Activated CD4-positive, alpha-beta T cell treated with anti-CD3 and anti-CD28 coated beads, Interleukin-10, Interleukin-2, amounts not matched to agents 100 ng/mL and 50 ng/mL, durations not matched to agents 16 hours and 8 hours (primary cell): ENCODE measurements at places on chromosomes 7 and 10.

GRCh38 chr10:31477584-31477983 is 158.6 kb downstream of the ZEB1 start:
- no peak for DNase-seq

DNA sequence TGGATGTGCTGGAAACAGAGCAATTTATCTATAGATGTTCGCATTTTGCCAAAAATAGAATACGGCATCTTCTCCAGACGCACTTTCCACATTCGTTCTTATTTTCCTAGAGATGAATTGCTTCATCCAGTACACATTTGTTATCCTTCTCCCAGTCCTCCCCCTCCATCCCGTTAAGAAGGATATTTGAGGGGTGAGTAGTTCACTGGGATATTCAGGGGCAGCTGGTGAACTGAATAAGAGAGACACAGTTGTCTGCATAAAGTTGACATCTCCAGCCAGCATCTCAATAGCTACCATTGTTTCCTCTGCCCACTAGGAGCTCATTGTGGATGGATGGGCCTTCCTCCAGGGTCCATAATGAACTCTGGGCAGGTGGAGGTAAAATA is 456.8 kb upstream of the NRP1 start:
- no peak for DNase-seq

DNA sequence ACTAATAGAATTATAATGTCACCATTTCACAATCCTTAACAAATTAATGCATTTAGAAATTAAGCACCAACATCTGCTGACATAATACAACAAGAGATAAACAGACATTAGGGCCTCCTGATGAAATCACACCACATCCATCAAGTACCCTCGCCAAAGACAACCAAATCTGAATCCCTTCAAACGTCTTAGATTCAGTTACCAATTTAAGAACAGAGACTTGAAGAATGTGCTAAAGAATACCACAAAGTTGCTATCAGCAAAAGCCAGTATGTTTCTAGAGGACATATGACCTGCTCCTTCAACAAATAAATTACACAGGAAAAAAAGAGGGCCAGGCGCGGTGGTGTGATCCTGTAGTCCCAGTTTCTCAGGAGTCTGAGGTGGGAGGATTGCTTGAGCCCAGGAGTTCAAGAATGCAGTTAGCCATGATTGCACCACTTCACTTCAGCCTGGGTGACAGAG is 144.5 kb downstream of the REEP3 start:
- no peak for DNase-seq

- DNase-seq = peak; percentile 35
Observed at GRCh38 chr7:37825038-37825437, 23.4 kb upstream of the NME8 start.

GRCh38 chr10:95416973-95417372 is 126.2 kb upstream of the PDLIM1 start:
- DNase-seq = no peak

GRCh38 chr10:119309423-119309770 is 102.0 kb downstream of the GRK5 start:
- DNase-seq = no peak

- no peak for DNase-seq
Observed at GRCh38 chr7:140619176-140619575, 21.4 kb downstream of the DENND2A start.

DNA sequence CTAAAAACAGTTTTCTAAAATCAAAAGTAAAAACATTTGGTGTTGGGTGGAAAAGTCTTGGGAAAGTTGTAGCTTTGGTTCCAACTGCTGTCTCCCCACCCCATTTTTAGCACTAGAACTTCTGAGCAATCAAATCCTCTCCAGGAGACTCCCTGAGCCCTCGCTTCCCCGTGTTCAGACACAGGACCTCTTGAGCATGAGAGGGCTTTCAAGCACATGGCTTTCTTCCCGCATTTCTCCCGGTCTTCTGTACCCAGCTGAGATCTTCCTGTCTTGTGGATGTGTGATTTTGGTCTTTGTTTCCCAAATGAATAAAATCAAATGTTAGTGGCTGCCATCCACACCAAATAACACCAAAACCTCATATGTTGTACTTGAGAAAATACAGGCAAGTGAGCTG is 5.0 kb downstream of the CXCL12 start:
- no peak for DNase-seq

DNA sequence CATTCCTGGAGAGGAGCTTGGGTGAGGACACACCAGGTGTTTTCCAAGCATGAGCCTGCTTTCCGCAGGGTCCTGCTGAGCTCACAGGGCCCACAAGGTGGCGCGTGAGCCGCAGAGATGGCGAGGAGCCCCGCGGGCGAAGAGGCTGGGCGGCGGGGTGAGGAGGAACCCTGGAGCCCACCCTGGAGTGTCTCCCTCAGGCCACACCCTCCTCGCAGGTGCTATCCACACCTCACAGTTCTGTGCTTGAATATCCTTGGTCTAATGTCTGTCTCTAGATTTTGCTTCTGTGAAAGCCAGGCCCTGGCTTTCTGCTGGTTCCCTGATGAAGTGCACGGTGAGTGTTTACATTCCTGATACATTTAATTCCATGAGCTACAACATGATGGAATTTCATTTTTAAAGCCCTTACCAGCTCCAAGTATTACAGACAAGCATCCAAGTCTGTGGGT is 433.6 kb downstream of the ACTR3B start:
- peak; percentile 21 for DNase-seq

DNA sequence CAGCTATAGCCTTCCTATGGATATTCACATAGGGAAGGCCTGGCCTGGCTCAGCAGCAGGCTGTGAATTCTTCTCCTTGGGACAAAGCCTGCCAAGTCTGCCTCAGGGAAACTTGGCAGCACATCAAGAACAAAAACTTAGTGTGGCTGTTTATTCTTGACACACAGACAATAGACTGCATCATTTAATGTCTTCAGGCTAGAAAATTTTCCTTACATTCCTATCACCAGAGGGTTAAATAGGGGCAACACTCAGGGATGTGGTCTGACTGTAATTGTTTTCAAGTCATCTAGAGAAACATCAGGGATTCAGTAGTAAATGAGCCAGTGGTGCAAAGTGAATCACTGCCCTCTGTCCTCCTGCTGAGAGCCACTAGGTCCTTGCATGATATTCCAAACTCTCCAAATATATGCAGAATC is 137.3 kb downstream of the SEMA3C start:
- DNase-seq = no peak

DNA sequence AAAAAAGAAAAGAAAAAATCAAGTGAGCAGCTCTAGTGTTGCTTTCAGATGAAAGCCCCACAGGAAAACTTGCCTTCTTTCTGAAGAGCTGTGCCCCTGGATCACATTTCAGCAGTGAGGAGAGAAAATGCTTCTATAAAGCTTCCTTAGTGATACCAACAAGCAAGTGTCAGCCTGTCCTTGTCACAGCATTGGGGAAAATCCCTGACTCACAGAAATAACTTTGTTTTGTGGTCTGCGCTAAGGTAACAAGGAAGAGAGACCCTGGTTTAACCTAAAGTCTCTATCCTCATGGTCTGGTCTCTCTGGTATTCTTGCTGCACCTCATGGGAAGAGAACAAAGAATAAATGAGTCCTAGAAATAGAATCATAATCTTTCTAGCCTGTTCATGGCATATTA is 885.2 kb upstream of the SORCS1 start:
- DNase-seq = no peak

- peak; percentile 42 for DNase-seq
Observed at GRCh38 chr7:139626817-139627216, 103.3 kb downstream of the CLEC2L start.

- DNase-seq = no peak
Observed at GRCh38 chr7:75711656-75712514, 26.9 kb downstream of the HIP1 start.

GRCh38 chr7:155495440-155496248 is 37.7 kb downstream of the EN2 start:
- DNase-seq = no peak

DNA sequence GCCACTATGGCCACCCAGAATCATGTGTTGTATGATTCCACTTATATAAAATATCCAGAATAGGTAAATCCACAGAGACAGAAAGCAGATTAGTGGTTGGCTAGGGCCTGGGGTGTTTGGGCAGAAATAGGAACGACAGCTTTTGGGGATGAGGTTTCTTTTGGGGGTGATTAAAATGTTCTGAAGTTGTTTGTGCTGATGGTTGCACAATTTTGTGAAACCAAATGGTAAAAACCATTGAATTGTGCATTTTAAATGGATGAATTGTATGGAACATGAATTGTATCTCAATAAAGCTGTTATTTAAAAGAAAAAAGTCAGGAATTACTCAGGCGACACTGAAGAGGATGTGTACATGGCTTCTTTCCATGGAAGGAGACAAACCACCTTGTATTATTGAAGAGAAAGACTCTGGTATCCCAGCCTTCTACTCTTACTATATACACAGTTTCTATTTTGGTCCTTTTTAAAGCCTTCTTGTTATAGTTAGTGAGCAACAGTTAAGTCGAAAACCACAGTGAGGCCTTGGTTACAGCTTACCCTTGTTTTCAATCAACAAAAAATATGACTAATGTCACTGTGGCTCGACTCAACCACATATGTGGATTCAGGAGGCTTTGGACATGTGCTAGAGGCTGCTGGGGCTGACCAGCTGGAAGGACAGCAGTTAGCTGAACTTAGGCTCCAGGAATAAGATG is 57.1 kb upstream of the KMT2E start:
- peak; percentile 91 for DNase-seq

- no peak for DNase-seq
Observed at GRCh38 chr10:77011874-77012811, 625.5 kb downstream of the KCNMA1 start.

GRCh38 chr10:60937784-60938654 is 6.0 kb downstream of the RHOBTB1 start:
- DNase-seq = no peak

DNA sequence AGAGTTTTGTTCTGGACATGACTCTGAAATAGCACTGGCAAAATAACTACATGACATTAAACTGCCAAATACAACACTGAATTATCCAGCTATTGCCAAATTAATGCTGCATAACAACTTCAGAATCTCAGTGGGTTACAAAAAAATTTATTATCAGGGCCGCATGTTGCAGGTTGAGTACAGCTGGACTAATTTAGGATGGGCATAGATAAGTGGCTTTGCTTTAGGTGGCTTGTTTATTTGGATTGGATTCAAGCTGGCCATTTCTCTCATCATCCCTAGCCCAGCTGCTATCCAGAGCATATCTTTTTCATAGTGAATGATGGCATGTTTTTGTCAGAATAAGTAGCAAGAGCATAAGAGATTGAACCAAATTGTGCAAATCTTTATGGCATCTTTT is 1277.1 kb downstream of the REEP3 start:
- no peak for DNase-seq

GRCh38 chr7:68009716-68010115 is 1013.1 kb downstream of the TYW1 start:
- DNase-seq = no peak

DNA sequence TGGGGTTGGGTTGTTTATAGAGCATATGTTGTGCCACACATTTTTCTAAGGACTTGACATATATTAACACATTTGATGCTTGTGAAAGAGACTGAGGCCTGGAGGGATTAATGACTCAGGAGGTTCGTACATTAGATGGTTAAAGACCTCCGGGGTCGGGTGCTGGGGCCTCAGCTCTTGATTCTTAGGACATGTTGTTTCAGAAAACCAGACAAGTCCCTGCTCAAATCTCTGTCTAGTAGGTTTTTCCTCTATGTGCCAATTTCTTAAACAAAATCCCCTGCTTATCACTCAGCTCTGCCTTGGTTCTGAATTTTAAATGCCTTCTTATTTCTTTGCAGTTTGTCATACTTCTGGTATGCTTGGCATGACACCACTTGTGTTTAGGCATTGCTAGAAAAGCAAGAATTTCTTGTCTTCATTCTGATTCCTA is 5.8 kb downstream of the UPP1 start:
- no peak for DNase-seq

- DNase-seq = no peak
Observed at GRCh38 chr7:28474640-28475039, 62.3 kb downstream of the CREB5 start.

GRCh38 chr7:101945034-101945758 is 127.8 kb downstream of the CUX1 start:
- no peak for DNase-seq

DNA sequence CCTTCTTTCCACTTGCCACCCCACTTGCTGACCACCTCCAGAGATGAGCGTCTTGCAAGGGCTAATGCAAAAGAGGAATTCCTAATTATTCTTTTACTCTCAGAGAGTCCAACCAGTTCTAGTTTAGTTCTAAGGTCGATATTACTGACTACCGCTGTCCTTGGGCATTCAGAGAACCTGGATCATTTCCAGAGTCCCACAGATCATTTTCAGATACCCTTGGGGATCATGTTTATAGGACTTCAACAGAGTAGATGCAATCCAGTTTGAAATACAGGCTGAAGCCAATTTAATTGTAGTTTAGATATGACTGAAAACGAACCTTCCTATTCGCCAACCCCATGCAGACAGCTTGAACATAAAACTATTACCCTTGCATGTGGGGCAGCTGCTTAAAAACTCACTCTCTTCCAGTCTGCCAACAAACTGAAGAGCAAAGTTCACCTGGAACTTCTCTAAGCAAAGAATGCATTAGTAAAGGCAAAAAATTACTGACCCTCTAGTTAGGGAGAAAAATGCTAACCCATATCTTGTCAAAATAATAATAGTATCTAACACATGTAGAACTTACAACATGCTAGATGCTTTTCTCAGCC is 22.4 kb downstream of the CFAP69 start:
- DNase-seq = no peak

DNA sequence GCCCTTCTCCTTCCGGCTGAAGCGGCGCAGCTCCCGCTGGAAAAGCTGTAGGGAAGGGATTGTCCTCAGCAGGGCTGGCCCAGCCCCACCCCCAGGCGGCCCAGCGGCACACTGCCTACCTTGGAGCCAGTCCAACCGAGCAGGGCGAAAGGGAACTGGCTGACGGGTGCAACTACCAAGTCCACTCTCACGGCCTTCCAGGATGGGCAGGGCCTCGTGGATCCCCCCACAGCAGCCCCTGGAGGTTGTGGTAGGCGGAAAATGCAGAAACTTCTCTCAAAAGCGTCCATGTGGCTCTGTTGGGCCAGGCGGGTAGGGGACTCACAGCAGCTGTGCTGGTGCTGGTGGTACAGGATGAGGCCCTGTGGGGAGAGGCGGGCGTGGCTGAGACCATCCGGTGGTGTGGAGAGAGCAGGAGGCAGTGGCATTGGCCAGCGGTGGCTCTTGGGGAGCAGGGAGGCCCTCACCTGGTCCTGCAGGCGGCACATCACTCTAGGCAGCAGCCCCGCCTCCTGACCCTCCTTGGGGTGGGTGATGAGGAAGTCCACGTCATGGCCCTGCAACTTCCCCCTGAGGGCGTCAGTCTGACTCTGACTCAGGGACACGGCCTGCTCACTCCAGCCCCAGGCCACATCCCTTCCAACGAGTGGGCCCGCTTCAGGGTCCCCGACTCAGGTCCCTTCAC is 8.4 kb upstream of the PGAM2 start:
- peak; percentile 48 for DNase-seq

- no peak for DNase-seq
Observed at GRCh38 chr7:4134204-4134603, 547.9 kb upstream of the FOXK1 start.

DNA sequence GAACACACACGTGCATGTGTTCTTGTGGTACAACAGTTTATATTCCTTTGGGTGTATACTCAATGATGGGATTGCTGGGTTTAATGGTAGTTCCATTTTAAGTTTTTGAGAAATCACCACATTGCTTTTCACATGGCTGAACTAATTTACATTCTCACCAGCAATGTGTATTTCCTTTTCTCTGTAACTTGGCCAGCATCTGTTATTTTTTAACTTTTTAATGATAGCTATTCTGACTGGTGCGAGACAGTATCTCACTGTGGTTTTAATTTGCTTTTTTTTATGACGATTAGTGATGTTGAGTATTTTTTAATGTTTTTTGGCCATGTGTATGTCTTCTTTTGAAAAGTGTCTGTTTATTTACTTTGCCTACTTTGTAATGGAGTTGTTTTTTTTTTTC is 256.6 kb downstream of the ZWINT start:
- no peak for DNase-seq

GRCh38 chr7:155298288-155298833 is 683 bp downstream of the INSIG1 start:
- peak; percentile 39 for DNase-seq
